Activated CD4-positive, alpha-beta T cell treated with anti-CD3 and anti-CD28 coated beads for 4 hours (primary cell): ENCODE measurements at places on chromosomes 1 and 21.

DNA sequence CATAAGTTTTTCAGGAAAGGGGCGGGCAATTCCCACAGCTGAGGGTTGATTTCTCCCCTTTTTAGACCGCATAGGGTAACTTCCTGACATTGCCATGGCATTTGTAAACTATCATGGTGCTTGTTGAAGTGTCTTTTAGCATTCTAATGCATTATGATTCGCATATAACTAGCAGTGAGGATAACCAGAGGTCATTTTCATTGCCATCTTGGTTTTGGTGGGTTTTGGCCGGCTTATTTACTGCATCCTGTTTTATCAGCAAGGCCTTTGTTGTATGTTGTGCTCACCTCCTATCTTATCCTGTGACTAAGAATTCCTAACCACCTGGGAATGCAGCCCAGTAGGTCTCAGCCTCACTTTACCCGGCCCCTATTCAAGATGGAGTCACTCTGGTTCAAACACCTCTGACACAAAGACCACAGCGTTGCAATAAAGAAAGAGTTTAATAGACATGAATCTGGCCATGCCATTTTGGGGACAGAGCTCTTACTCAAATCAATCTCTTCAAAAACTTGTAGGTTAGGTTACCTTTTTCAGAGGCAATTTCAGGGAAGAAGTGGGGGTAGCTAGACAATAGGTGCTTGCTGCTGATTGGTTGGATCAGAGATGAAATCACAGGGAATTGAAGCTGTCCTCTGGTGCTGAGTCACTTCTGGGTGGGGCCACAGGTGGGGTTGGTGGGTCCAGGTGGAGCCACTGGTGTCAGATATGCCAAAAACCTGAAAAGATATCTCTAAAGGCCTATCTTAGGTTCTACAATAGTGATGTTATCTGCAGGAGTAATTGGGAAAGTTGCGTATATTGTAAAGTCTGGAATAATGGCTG, 23.3 kb downstream of the TBX19 start:
- DNase-seq: no peak

DNA sequence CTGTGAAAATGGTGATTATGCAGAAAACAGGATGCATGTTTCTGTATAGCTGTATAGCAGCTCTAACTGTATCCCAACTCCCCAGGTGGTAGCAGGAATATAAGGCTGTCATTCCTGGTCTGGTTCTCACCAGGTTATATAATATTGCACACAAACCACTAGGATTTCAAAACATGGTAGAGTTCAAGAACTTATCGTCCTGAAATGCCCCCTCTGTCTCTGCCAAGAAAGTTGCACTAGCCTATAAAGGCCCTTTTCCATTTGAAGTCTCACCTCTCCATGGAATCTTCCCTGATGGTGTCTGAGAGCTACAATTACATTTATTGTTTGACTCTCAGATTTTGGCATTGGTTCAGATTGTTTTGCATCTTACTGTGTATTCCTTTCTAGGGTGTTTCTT, 184.9 kb upstream of the FAM78B start:
- DNase-seq: no peak

- no peak for DNase-seq
Measured at GRCh38 chr1:161702250-161702649, 4.8 kb upstream of the FCRLA start.

DNA sequence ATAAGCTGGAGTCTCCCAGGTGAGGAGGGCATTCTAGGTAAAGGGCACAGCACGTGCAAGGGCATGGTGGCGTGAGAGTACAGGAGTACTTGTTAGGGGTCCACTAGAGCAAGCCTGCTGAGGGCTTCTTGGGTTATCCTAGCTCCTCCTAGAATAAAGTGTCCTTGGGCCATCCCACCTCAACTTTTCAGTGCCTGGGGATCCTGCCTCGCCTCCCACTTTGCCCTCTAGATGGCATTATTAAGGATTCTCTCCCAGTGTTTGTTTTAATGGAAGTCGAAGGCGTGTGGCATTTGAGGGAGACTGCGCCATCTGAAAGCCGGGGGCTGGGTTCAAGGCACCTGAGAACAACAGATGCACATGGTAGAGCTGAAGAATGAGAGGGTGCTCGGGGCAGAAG, 74.5 kb upstream of the SELENON start:
- DNase-seq: no peak

DNA sequence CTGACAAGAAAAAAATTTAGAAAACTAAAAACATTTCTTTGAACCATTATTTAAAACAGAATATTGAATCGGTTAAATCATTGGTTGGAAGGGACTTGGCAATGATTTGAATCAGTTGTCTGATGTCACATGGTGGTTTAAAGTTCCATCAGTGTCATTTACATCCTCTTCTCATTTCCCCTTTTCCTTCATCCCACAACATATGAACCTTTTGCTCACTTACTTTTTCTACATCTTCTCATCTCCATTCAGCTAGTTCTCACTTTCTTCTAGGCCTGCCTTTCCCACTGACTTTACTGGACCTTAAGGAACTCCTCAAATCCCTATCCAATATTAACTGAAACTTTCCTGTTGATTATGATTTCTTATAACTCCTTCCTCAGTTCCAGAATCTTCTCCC, 58.5 kb downstream of the PHACTR4 start:
- DNase-seq: no peak

DNA sequence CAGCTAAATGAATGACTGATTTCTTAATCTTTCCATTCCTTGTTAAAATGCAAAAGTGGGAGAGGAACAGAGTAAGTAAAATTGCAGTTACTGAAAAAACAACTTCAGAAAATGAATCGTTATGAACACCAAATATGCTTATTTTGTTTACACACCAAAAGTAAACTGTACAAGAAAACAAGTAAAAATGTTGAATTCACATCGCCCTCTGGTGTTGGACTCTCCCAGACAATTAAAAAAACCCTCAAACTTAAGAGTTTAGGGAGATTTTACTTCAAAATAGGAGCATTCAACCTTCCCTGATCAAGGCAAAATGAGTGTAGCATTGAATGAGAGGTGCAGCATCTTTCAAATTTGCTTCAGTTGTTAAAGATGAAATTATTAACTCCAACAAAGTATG, 19.4 kb upstream of the ESRRG start:
- no peak for DNase-seq

GRCh38 chr1:217091561-217091960, 368.3 kb upstream of the ESRRG start:
- no peak for DNase-seq

DNA sequence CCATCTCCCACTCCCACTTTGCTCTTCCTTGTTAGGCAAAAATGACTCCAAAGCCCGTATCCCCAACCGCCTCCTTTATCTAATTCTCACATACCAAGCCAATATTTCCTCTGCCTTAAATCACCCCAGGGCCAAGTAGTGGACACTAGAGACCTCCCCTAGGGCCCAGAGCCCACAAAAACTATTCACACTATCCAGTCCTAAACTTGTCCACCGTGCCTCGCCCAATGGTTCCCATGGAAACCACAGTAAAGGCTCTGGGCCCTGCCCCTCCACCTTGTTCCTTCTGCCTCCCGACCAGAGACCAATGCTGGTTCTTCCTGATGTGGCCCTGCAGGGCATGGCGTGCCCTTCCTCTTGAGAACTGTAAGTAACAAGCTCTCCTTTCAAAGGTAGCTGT, 11.8 kb downstream of the CFAP107 start:
- DNase-seq: no peak

DNA sequence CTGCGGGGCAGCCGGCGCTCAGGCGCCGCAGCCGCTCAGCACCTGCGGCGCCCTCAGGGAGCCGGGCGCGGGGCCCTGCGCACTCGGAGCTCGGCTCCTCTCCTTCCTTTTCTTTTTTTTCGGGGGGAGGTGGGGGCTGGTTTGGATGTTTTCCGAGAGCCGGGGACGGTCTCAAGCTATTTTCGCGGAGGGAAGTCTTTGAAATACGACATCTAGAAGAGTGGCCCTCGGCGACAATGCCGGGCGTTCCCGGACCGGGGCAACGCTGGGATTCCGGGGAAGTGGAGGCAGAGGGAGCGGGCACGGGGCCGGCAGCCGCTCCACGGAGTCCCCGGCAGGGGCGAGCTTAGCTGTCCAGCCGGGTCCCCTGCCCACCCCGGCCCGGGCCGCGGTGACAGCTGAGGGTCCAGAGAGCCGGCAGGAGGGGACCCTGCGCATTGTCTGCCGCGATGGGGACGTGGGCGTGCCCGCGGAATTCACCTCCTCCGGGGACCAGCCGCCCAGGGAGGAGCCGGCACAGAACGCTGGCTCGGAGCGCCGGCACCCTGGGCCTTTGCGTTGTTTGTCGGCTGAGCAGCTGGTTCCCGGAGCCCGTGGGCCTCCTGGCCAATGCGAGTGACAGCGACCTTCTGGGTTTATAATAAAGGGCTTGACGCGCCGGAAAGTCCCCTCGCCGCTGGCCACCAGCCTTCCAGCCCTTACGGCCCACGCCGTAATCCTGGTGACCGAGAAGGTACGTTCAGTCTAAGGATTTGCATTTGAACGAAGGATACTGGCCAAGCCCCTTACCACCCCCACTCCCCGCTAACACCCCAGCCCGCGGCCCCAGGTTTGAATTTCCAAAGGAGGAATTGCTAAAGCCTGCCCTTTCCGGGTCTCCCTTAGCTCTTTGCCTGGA, 582 bp downstream of the SLC37A1 start:
- peak; percentile 73 for DNase-seq

DNA sequence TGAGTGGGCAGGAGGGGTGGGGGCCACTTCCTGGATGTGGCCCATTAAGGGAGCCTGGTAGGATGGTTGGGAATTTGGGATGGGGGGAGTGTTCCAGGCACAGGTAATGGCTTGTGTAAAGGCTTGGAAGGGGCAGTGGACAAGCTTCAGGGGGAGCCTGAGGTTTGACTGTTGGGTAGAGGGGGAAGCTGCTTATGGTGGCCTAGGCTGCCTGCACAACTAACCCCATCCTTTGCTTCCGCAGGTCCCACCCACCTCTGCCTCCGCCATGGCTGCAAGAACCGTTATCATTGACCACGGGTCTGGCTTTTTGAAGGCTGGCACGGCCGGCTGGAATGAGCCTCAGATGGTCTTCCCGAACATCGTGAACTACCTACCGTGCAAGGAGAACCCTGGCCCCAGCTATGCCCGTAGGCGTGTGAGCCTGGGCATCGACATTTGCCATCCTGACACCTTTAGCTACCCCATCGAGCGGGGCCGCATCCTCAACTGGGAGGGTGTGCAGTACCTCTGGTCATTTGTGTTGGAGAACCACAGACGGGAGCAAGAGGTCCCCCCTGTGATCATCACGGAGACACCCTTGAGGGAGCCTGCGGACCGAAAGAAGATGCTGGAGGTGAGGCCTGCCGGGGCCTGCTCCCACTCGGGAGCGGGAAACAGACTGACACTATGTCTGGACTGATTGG, 67.8 kb downstream of the ACTL8 start:
- no peak for DNase-seq

GRCh38 chr1:235571482-235571881, 67.2 kb upstream of the B3GALNT2 start:
- no peak for DNase-seq

DNA sequence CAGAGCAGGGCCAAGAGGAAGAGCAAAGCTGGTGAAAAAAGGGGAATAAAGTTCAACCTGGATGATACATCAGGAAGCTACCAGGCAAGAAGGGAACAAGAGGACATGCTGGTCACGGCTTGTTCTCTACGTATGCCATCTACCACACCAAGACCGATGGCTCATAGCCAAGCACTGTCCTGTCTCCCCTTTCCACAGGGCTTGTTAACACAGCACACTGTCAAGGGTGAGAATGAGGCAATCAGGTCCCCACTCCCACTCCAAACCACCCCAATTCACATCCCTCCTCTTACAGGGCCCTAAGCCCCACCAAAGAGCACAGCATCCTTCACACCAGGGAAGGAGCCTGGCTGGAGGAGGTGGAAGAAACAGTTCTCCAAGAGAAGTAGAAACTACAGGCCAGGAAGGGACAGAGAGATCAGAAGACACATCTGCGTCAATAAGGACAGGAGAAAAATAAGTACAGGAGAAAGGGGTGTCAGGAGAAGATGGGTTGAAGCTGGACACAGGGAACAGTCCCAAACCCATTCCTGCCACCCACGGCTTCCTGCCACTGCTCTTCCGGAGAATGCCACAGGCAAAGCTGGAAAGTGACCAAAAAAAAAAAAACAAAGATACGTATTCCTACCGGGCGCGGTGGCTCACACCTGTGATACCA, 923 bp upstream of the SHC1 start:
- no peak for DNase-seq

GRCh38 chr1:94855307-94855700, 35.1 kb downstream of the SLC44A3 start:
- no peak for DNase-seq

GRCh38 chr1:201748335-201748734, 80.6 kb upstream of the IPO9 start:
- DNase-seq: no peak

- no peak for DNase-seq
Measured at GRCh38 chr1:214473862-214474261, 77.5 kb downstream of the PTPN14 start.

DNA sequence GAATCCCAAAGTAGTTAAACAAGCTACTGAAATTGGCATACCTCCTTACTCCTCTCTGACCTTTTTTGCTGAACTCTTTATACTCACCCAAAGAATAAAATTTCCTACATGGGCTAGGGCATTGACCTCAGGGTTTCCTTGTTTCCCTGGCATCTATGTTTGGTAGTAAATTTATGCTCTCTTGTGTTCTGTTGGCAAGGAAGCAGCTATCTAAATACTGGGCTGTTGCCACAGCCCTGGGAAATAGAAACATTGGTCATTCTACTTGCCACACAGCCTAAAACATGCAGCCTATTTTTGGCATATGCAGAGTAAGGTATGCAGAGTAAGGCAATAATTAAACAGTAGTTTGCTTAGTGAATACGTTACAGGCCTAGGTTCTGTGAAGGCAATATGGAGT, 351.4 kb downstream of the HLX start:
- DNase-seq: no peak

DNA sequence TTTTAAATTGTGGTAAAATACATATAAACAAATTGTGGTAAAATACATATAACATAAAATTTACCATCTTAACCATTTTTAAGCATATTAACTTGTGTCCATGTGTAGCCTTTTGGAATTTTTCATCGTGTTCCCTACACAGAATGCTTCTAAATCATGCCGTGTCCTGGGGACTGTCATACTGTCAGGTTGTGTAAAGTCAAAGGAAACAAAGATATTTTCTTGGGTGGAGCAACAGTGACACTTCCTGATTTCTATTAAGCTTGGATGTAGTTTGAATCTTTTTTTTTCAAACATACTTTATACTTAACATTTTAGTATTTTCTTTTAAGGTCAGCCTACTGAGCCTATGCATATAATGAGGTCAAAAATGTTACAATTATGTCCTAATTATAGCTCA, 32.3 kb downstream of the DOP1B start:
- DNase-seq: no peak

GRCh38 chr1:94550396-94550795, 8.8 kb upstream of the F3 start:
- no peak for DNase-seq

- DNase-seq: no peak
Measured at GRCh38 chr1:54465351-54465811, 59.2 kb upstream of the SSBP3 start.

DNA sequence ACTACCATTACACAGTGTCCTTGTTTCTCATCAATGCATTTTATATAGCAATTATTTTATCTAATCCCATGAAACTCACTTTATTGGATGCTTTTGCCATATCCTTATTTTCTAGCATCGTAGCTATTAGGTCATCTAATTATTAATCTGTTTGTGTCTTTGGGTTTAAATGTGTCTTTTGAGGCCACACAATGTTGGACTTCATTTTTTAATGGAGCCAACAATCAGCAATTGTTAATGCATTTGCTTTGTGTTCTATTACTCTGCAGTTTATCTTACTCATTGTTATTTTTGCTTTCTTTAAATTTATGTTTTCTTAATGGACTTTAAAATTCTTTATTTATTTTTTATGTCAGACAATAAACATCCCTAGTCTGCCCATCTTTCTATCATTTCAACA, 1.8 kb upstream of the HSD11B1 start:
- DNase-seq: no peak

- DNase-seq: no peak
Measured at GRCh38 chr1:20590306-20590777, 1.4 kb downstream of the CDA start.
